ENCODE measurements at places on chromosomes 7 and 10.

GRCh38 chr7:106417273-106417902, 132.6 kb upstream of the NAMPT start:
- no peak for DNase-seq

GRCh38 chr7:111910656-111911055, 295.5 kb downstream of the DOCK4 start:
- DNase-seq = no peak

DNA sequence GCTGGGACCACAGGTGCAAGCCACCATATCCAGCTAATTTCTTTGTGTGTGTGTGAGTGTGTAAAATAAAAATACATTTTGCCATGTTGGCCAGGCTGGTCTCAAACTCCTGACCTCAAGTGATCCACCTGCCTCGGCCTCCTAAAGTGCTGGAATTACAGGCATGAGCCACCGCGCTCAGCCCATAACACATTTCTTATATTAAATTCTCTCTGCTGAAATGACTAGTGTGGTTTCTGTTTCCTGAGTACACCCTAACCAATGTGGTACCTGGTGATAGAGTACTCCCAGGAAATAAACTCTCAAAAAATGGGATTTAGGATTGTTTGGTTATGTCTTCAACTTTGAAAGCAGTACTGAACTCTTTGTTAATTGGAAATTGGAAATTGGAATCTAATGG, 19.4 kb upstream of the FHIP2A start:
- no peak for DNase-seq

DNA sequence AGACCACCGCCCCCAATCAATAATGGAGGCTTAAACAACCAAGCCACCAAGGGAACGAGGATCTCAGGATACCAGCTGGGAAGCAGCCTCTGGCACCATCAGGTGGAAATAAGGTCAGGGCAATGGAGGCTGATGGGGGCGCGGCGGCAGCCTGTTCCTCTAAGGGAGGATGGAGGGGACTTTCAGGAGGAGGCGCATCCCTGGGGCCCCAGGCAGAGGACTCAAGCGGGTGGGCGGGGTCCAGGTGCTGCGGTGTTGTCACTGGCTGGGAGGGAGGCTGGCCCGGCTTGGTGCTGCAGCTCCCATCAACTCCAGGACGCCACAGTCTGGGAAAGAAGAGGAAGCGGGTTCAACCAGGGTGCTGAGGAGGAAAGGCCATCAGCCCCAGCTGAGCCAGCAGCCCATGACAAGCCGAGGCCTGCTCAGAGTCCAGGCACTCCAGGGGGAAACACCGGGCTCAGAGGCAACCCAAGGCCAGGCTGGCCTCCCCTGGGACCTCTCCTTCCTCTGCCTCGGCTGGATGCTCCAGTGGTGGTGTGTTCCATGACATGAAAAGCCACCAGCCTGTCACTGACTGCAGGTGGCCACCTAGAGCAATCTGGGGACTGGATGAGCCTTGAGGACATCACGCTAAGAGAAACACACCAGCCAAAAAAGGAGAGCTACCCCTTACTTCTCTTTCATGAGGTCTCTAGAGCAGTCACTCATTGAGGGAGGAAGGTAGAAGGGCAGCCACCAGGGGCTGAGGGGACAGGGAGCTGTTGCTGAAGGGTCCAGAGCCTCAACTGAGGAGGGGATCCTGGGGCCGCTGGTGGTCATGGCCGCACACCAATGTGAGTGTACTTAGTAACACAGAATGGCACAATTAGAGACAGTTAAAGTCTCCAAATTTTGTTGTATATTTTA, 4.6 kb downstream of the GIGYF1 start:
- DNase-seq = no peak

DNA sequence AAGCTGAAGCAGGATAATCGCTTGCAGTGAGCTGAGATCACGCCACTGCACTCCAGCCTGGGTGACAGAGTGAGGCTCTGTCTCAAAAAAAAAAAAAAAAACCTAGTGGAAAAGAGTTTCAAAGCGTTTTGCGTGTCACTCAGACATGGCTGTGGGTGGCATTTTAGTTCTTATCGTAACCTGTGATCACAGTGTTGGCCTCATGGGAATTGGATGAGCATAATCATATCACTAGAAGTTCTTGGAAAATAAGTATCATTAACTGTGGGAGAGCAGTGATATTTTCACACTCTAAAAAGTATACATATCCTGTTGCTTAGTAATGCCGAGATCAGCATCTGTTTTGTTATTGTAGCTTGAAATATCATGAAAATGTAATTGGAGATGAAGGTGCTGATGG, 92.6 kb downstream of the CREM start:
- no peak for DNase-seq

GRCh38 chr10:63409465-63410027, 56.2 kb downstream of the JMJD1C start:
- DNase-seq = no peak

DNA sequence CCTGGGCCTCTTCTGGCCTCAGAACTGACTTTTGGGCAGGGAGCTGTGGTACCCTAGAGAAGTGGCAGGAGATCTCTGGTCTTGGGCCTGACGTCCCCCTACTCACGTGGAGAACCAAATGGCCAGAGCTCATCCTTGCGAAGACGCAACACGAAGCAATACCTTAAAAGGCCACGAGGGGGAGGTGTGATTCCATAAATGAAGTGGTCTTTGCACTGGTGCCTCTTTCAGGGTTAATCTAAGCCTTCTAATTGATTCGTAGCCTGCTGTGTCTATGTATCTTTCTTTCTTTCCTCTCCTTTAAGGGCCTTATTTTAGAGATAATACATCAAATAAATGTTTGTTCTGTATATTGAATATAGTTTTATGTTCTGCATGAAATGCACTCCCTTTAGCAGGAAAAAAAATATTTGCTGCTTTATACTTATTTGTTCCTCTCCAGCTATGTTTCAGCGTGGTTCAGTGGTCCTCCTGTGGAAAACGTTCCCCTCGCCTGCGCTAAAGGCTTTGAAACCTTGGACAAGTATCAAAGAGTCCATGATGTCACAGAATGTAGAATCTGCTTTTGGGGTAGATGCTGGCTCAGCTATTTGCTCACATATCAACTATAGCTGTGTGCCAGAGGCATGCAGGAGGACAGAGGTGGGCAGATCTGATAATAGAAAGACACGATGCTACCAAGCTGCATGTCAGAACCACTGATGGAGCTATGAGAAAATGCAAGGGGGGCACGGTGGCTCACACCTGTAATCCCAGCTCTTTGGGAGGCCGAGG, 41.0 kb downstream of the STRA8 start:
- DNase-seq = peak; percentile 55

DNA sequence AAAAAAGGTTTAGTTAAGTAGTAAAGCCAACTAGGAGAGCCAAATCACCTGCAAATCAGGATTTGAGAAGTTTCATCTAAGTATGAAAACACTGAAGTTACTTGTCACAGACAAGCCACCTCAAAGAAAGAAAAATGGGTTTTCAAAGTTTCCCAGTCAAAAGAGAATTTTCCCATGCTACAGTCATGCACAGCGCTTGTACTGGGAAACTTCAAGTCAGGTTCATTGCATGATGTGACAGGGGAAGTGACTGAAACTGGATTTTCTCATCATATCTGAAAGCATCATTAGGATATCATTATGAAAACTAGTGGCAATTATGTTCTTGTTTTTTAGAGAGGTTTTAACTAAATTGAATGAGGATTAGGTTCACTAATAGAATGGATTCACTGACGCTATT, 167.0 kb downstream of the SGMS1 start:
- DNase-seq = no peak

- DNase-seq = no peak
Measured at GRCh38 chr7:47416492-47417480, 165.1 kb downstream of the TNS3 start.

GRCh38 chr7:64651632-64652165, 14.2 kb upstream of the ZNF107 start:
- no peak for DNase-seq

DNA sequence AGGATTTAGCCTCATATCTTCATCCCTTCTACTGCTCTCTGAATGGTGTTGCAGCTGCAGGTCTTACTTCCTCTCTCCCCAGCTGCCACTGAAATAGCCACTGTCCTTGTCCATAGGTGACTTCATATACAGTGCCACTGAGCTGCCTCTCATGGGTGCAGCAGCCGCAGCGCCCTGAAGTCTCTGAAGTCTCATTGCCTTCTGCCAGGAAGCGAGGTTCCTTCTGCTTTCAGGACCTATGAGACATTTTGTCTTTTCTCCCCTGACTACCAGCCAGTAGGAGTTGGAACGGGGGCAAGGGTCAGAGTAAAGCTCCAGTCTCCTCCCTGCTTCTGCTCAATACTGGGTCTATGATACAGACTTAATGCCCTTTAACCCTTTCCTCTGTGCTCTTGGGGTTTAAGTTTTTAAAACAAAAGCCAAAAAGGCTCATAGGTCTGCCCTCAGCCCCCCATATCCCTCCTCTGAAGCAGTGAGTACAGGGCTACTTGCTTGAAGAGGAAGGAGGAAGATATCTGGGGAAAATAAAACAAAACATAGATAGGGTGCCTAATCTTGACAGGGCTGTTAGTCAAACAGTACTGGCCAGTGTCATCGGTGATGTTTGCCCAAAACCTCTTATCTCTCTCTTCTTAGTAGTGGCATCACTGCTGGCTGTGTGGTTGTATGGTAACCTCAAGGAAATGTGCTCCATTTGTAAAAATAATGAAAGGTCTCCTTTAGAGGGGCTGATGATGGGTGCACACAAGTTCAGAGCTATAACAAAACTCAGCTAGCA, 7.1 kb downstream of the PLCE1 start:
- DNase-seq = no peak

- DNase-seq = no peak
Measured at GRCh38 chr10:30694518-30695228, 65.1 kb upstream of the LYZL2 start.

DNA sequence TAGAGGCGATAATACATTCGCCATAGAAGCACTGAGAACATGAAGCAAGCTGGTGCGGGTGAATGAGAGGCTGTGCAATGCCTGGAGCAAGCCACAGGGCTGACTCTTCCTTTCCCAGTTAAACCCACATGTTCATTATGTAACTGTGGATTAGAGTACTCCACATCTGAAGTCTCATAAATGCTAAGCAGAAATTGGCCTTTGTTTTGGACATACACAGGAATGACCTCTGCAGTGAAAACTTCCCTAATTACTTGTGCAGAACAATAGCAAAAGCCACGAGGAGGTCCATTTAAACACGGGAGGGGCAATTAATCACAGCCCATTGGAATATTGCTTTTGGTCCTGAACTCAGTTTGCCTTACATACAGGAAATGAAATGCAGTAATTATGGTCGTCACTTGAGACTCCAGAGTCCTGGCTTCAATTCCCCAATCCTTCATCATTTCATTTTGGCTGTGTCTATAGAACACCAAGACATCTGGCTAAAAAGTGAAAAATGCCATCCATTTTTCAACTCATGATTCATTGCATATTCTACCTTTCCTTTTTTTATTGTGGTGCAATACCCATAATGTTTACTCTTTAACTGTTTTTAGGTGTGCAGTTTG, 78.7 kb upstream of the CXCL12 start:
- DNase-seq = no peak

GRCh38 chr10:49612513-49613164, 1.2 kb upstream of the CHAT start:
- no peak for DNase-seq

GRCh38 chr7:127949769-127950222, 81.4 kb downstream of the LRRC4 start:
- DNase-seq = no peak

DNA sequence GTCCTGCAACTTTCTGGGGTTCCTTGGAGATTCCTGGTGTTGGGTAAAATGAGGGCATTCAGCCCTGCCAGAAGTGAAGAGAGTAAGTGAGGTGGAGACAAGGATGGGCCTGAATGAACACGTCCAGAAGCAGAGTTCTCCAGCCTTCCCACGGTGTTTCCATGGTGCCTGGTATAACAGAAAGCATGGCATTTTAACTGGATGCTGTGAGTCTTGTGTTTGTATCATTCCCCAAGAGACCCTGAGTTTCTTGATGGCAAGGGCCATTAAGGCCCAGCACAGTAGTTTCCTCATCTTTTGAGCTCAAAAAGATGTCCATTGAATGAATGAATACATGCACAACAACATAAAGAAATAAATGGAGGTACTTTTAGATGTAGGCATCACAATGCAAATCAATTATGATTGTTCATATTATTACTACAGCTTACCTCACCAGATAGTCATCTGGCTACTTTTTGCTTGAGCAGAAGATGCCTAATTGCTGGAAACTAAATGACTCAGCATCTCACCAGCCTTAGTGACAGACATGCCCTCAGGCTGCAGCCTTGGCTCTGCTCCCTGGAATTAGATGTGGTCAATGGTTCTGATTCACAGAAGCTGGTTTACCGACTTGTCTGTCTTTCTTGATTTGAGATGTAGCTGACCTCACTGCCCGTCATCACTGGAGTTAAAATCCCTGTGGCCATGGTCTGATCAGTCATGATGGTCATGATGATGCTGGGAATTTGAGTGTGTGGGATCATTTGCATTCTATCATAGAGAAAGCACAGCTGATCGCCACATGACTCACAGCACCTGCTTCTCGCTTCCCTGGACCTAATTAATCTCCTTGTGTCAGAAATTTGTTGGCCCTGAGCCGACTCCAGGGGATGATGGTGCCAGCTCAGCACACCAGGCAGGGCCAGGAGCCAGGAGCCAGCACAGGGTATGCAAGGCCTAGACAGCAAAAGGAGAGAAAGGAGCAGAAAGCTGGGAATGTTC, 83.9 kb downstream of the CXCL12 start:
- no peak for DNase-seq

DNA sequence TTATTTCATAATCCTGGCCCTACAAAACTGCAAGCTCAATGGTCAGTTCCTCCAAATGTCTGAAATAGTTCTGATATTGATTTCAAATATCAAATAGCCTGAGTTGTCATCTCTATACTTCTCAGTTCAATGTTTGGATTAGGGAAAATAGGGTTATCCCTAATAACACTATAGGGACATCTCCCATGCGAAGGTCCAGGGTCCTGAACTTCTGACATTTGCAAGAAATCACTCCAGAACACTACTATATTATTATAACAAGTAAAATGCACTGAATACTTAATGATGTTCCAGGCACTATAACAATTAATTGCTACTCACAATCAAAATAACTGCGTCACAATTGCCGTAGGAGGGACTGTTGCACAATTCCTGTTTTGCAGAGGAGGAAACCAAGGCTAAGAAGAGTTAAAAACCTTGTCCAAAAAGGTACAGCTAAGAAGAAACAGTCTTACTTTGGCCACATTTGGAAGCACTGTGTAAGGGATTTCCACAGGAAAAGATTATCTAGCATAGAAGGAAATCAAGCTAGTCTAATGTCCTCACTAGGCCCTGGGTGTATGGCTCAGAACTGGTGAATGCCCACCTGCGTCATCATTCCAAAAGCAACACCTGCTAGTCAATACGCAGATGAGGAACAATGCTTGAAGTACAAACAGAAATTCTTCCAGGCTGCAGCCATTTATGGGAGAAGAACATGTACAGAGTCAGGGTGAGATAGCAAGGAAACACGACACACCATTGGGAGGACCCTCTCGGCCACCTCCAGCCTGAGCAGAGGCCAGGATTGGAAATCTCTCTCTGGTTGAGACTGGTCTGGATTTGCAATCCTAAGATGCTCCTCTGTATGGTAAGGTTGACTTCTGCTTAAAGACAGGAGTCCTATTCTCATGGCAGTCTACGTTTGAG, 48.3 kb downstream of the ABLIM1 start:
- DNase-seq = no peak

Data from naive thymus-derived CD4-positive, alpha-beta T cell (primary cell).